ENCODE measurements at places on chromosomes 5 and 9.

GRCh38 chr5:99815-100214 lies 7.8 kb downstream of the PLEKHG4B start:
- DNase-seq: no peak

DNA sequence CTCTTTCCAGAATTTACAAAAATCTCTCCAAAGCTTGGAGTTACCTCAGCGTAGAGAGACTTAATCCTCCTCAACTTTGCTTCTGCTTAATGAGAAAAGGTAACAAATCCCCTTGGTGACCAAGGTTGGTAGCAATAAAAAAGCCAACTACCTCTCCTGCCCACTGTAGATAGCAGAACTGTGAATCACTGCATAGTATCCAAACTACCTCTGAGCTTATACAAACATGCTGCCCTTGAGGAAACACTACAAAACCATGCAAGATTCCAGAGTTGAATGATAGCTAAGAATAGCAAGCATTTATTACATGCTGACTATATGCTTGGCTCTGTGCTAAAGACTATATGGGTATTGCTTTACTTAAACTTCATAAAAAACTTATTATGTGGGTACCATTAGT lies 2.8 kb upstream of the ADAMTS12 start:
- DNase-seq: no peak

GRCh38 chr9:81841333-81841732 lies 86.9 kb upstream of the SPATA31D4 start:
- no peak for DNase-seq

DNA sequence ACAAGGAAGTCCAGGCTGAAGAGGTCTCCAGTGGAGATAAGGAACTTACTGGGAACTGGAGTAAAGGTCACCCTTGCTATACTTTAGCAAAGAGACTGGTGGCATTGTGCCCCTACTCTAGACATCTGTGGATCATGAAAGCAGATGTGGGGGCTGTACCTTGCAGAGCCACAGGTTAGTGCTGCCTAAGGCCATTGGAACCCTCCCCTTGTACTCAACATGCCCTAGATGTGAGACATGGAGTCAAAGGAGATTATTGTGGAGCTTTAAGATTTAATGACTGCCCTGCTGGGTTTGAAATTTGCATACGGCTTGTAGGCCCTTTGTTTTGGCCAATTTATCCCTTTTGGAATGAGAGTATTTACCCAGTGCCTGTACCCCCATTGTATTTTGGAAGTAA lies 397.3 kb upstream of the GRIN3A start:
- no peak for DNase-seq

DNA sequence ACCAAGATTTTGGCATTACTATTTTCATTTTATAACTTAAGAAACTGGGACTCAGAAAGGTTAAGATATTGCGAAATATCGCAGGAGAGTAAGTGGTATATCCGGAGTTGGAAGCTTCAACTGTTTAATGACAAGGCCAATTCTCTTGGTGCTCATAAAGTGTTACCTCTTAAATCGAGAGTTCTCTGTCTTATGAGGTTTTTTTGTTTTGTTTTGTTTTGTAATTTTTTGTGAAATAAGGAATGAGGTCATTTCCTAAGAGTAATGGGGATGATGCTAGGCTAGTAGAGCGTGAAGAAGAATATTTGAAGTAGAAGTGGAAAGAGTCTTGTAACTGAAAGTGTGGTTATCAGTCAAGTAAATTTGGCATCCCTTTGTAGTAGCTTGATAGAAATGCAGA lies 183.2 kb upstream of the DAB2 start:
- DNase-seq: no peak

GRCh38 chr5:81486711-81487110 lies 92.8 kb upstream of the ACOT12 start:
- no peak for DNase-seq
